SHP77 (cell line): ENCODE measurements at places on chromosomes 13 and 19.

DNA sequence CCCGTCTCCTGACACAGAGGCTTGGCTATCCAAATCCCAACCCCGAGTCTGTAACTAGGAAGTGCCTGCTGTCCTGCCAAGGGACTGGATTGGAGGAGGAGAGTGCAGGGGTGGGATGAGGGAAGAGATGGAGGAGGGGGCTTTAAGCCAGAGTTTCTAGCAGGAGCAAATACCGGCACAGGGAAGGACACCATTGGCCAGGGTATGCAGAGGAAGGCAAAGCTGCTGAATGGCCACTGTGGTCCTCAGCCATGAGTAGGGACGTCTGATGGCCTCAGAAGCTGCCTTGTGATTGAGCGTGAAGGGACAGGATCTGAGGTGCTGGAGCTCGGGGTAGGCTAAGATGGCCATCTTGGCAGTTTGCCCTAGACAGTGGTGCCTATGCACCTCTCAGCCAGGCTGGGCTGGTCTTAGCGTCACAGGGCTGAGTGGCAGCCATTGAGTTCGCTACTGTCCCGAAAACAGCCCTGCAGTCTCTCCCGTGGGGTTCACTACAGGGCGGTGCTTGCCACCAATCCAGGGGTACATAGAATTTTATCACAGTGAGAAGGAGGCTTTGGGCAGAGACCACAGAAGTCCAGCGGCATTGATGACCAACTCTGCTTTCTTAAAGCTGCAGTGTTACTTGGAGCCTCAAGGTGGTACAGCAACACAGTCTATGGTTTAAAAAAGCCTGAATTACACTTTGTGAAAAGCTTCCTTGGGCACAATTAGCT lies 61.8 kb downstream of the AKAP11 start:
- DNase-seq: no peak

DNA sequence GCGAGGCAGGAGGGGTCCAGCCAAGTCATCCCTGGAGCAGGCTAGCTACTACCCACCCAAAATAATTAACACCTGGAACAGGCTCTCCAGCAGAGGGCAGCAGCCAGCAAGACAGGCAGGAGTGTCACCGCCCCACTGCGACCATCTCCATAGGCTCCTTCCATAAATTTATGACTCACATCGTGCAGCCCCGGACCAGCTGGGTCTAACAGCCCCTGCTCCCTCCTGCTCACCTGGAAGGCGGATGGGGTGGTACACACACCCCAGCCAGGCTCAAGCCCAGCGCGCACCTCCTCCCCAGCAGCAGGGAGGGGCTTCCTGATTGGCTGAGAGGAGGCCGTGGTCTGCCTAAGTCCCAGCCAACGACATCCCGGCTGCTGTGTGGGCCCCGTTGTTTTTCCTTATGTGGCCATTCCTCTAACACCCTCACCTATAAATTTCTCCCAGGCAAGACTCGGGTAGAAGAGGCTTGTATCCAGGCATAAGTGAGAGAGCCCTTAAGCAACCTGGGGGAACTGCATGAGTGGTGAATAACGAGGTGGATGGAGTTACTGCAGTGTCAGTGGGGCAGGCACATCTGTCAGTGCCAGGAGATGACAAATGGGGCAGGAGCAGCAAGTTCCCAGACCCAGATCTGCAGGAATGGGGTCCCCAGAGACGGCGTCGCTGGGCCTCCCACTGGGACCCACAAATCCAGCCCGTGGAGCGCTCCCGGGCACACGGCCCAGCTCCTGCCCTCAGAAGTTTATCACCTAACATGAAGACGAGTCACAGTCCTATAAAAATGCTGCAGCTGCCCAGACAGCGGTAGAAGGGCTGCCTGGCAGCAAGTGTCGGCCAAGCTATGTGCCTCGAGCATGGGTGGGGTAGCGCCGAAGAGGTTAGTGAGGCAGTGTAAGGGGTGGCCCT lies 43.1 kb downstream of the CEBPG start:
- DNase-seq: peak; percentile 65

DNA sequence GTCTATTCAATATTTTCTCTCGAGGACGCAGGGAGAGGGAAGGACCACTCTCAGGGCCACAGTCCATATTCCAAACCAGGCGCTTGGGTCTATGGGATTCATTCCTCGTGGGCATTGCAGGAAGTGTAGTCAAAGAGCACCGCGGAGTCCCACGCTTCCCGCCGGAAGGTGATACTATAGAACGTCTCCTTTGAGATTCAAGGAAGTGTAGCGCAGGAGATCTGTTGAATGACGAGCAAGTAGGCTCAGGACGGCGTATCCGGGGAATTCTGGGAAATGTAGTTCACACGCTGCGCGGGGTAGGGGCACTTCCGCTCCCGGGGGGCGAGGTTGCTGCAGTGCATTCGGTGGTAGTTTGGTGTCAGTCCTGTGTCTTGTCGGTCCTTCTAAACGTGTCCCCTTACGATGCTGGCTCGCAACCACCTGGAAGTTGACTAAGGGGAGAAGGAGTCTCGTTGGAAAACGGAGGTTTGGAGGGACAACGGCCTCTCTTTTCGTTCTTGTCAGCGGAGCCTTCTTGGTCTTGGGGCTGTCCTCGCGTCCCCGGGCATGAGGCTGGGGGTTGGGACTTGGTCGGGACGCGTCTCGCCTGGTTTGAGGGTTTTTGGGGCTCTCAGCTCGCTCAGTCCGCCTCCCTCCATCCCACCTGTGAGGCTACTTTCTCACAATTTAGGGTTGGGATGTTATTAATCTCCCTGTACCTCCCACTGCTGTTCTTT lies at the start of gene ZNF284:
Gene ZNF284, plus strand, starts transcription at position 336 of the 719 bp plus-strand sequence. CDS start 4,231 bp downstream, outside the sequence.
- peak; percentile 93 for DNase-seq

GRCh38 chr19:34357431-34357830 lies 7.6 kb upstream of the GPI start:
- no peak for DNase-seq

- DNase-seq: no peak
Observed at GRCh38 chr13:85575110-85575509, 224.1 kb downstream of the SLITRK6 start.

GRCh38 chr19:49168421-49168820 lies 10.8 kb downstream of the TRPM4 start:
- no peak for DNase-seq

- peak; percentile 95 for DNase-seq
Observed at GRCh38 chr19:2507109-2507508, 31.2 kb downstream of the GADD45B start.

- no peak for DNase-seq
Observed at GRCh38 chr13:37546087-37546486, 52.5 kb downstream of the POSTN start.

DNA sequence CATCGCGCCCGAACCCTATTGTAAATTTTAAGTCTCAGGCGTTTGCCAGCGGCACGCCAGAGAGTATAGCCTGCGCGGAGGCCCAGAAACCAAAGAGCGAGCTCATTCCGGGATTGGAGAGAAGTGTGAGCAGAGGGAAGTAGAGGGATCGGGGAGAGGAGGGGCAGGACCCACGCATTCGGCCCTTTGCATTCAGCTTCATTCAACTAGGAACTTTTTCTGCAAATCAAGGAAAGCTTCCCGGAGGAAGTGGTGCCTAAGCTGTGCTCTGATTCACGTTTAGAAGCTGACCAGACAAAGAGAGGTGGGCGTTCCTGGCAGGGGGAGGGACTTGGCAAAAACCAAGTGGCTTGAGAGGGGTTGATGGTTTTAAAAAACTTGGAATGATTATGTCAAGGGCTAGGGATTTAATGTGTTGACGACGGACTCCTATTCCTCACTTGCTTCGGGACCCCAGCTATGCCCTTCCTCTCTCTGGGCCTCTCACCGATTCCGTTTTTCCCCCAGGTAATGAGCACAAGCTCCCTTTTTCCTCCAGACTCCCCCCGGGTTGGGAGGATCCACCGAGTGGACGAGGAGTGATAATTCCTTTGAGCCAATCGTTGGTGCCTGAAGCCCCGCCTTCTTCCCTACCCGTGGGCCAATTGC lies 811 bp upstream of the PRMT1 start:
- peak; percentile 86 for DNase-seq

GRCh38 chr13:34013061-34013460 lies 195.1 kb downstream of the RFC3 start:
- peak; percentile 35 for DNase-seq

DNA sequence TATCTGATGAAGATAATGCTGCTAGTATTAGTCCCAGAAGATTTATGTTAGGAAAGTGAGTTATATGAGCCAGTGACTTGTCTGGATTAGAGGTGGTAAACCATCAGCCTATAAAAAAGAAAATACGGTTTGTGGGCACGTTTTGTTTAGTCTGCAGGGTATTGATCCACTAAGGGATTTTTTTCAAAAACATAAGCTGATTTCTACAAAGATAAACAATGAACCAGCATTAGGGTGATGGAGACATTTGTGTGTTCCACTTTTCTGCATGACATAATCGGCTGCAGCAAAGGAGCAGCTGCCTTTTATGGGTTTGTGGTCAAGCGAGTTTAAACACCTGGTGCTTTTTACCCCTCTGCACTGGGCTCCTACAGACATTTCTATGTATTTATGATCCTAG lies 836.4 kb upstream of the GPC6 start:
- peak; percentile 99 for DNase-seq

DNA sequence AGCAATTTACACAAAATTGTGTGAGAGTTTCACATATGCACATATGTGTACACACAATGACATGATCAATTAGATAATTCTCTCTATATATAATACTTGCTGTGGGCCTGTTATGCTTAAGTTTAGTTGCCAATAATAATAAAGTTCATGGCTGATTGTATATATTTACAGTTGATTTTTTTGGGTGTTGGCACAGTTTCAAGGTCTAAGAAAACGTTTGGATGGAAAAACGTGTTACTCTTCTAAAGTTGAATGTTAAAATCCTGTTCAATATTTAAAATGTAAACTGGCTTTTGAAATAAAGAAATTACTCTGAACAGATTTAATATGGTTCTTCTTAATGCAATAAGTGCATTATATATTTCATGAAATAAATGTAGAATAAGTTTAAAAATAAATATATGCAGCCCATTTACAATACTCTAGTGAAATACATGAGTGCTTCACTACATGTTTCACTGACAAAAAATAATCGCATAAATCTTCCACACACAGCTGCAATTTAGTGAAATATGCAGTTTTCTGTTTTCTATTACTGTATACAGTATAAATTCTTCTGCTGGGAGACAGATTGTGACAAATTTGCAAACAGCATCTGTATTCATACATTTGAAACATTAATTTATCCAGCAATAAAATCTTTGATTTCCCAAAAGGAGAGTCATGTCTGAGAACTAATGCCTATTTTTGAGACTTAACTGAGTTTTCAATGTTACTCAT lies 586.9 kb upstream of the KLHL1 start:
- DNase-seq: no peak

DNA sequence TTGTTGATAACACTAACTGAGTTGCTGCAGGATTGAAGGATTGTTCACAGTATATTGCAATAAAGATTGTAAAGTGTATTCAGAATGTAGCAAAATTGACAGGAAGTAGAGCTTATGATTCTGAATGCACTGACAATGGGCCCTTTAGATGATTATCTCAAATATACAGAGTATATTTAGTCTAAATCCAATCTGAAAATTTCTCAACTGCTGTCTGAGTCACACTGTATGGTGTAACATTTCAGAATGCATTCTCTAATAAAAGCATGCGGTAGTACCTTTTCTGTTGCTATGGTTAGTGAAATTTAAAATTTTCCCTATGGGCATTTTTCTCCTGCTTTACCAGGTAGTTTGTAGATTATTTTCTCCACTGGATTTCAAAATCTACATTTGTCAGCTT lies 365.2 kb downstream of the PCDH17 start:
- DNase-seq: no peak

GRCh38 chr13:80139196-80139595 lies 201.7 kb downstream of the SPRY2 start:
- DNase-seq: no peak

DNA sequence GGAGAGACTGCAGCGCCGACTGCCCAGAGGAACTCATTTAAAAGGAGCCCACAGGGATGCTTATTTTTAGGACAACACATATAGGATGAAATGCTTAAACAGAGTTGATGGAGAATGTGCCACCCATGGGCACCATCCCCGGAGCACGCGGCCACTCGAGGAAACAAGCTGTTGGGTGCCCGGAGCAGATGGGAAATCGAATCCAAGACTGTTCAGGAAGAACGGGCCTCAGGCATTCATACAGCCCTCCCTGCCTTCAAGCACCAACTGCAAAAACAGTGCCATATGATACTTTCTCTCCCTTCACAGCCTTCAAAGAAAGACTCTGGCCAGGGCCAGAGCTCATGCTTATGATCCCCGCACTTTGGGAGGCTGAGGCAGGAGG lies 40.2 kb downstream of the RAB20 start:
- no peak for DNase-seq

- no peak for DNase-seq
Observed at GRCh38 chr19:12995596-12996405, 526 bp downstream of the NFIX start.

GRCh38 chr19:2101417-2102335 lies 5.0 kb downstream of the IZUMO4 start:
- DNase-seq: no peak

DNA sequence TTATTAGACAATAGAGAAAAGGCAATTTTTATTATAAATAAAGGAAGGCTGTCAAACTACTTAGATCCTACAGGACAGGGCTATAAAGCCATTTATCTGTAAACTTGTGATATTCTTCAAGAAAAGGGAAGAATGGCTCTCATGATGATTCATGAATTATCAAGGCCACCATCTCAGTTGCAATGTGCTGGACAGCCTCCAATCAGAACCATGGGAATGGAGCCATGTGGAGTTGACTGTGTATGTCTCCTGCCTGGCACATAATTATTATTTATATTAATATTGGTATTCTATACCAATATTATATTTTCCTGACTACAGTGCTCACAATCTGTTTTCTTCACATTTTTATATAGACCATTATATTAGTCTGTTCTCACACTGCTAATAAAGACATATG lies 560.5 kb upstream of the MIR17HG start:
- no peak for DNase-seq

- DNase-seq: peak; percentile 23
Observed at GRCh38 chr19:45632468-45633196, 6.6 kb downstream of the EML2 start.

- no peak for DNase-seq
Observed at GRCh38 chr13:19158006-19158405, 23.6 kb downstream of the TUBA3C start.

DNA sequence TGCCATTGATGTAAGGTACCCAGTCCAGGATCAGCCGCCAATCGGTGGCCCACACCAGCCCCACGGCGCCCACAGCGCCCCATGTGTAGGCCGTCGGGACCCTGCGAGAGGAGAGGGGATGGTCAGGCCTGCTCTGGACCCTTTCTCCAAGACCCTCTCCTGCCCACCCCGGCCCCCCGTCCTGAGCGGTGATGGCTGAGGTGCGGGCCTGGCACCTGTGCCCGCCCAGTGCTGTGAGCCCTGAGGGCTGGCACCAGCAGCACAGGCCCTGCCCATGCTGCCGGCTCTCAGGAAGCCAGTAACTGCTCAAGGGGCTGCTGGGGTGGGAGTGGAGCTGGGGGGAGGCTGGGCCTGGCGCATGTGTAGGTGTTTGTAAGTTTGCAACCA lies 5.8 kb downstream of the UQCR11 start:
- no peak for DNase-seq

GRCh38 chr19:51531349-51532315 lies at the start of gene SIGLEC6:
SIGLEC6 (minus strand) TSS chr19:51531670; CDS start chr19:51531648, 22 bp downstream.
- no peak for DNase-seq

DNA sequence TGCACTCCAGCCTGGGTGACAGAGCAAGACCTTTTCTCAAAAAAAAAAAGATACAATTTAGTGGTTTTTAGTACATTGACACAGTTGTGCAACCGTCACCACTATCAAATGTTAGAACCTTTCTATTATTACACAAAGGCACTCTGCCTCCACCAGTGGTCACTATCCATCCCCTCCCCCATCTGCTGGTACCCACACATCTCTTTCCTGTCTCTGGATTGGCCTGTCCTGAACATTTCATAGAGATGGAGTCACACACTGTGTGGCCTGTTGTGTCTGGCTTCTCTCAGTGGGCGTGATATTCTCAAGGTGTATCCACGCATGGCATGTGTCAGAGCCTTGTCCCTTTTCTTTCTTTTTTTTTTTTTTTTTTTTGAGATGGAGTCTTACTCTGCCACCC lies 11.2 kb downstream of the KDM4B start:
- DNase-seq: no peak
